Stimulated activated CD8-positive, alpha-beta memory T cell treated with anti-CD3 and anti-CD28 coated beads, Interleukin-7, amount 100 ng/mL, for 1 hour (primary cell): ENCODE measurements at places on chromosomes 13 and 19.

DNA sequence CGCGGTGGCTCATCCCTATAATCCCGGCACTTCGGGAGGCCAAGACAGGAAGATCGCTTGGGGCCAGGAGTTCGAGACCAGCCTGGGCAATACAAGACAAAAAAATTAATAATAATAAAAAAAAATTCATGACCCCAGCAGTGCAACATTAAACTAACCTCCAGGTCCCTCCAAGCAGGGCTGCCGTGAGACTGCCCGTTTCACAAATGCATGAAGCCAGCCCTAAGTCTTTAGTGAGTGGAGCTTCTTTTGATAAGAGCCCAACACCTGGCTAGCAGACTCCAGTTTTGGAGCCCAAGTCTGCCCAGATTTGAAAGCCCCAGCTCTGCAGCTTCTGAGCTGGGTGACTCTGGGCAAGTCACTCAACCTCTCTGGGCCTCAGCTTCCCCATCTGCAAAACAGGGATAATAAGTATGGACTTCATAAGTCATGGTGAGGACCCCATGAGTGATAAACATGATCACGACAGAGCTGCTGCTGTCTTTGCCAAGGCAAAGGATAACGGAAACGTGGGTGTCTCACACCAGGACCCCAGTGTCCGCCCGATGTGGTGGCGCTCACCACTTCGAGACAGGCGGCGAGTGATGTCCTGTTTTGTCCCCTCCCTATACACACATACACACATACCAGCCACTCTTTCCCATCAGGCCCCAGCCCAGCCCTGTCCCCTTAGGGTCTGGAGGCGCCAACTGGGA lies 38.4 kb upstream of the NANOS3 start:
- DNase-seq = no peak

GRCh38 chr13:39682788-39683187 lies 27.3 kb downstream of the COG6 start:
- no peak for DNase-seq

GRCh38 chr19:35901055-35901644 lies 810 bp upstream of the NFKBID start:
- DNase-seq = no peak

DNA sequence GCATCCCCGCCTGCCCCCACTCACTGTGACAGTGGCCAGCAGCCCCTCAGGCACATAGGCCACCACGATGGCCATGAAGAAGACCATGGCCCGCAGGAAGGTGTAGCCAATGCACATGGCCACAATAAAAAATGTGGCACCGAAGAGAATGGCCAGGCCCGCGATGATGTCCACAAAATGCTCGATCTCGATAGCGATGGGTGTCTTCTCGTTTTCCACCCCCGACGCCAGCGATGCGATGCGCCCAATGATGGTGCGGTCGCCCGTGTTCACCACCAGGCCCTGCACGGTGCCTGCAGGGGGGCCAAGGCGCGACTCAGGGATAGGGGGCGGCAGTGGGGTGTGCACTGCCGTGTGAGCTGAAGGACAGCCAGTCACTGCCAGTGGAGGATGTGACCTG lies 3.7 kb downstream of the ATP4A start:
- no peak for DNase-seq

GRCh38 chr13:23421596-23421995 lies 11.9 kb downstream of the SACS start:
- DNase-seq = no peak

DNA sequence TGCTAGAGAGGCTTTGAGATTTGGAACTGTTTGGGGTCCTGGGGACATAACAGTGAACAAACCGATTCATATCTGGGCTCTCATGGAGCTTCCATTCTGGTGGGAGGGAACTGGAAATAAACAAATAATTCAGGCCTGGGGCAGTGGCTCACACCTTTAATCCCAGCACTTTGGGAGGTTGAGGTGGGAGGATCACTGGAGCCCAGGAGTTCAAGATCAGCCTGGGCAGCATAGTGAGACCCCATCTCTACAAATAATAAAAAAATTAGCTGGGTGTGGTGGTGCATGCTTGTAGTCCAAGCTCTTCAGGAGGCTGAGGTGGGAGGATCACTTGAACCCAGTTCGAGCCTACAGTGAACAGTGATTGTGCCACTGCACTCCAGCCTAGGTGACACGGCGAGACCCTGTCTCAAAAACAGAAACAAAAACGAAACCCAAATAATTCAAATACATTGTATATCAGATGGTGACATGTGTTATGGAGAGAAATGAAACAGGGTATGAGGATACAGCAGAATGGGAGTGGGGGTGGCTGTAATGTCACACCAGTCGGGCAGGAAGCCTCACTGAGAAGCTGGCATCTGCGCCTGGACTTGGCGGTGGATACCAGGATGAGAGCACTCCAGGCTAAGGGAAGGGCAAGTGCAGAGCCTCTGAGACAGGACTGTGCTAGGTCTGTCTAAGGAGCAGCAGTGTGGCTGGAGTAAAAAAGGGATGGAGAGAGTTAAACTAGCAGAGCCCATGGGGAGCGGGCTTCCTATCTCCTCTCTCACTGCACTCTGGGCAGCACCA lies 131.1 kb upstream of the ZNF536 start:
- DNase-seq = no peak

GRCh38 chr19:38538793-38539528 lies 78.8 kb downstream of the MAP4K1 start:
- no peak for DNase-seq

DNA sequence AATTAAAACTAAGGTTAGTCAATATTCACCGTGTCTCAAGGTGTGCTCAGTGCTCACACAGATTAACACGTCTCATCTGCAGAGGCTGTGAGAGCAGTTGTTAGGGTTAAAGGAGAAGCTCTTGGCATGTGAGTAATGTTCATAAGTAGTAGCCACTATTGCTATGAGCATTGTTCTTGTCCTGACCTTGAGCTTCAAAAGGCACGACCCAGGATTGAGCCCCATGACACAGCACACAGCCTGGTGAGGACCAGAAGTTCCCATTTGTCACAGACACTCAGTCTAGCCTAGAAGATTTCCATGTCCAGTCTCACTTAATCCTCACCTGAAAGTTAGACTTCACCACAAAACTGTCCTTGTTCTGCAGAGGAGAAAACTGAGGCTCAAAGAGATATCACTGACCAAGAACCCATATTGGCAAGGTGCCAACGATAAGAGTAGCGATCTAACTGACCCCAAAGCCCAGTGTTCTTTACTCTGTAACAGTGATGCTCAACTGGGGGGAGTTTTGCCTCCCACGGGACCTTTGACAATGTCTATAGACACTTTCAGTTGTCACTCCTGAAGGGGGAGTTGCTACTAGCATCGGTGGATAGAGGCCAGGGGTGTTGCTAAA lies 26.0 kb downstream of the FPR3 start:
- DNase-seq = no peak

- DNase-seq = no peak
Observed at GRCh38 chr13:30418075-30418716, 4.1 kb upstream of the UBE2L5 start.

DNA sequence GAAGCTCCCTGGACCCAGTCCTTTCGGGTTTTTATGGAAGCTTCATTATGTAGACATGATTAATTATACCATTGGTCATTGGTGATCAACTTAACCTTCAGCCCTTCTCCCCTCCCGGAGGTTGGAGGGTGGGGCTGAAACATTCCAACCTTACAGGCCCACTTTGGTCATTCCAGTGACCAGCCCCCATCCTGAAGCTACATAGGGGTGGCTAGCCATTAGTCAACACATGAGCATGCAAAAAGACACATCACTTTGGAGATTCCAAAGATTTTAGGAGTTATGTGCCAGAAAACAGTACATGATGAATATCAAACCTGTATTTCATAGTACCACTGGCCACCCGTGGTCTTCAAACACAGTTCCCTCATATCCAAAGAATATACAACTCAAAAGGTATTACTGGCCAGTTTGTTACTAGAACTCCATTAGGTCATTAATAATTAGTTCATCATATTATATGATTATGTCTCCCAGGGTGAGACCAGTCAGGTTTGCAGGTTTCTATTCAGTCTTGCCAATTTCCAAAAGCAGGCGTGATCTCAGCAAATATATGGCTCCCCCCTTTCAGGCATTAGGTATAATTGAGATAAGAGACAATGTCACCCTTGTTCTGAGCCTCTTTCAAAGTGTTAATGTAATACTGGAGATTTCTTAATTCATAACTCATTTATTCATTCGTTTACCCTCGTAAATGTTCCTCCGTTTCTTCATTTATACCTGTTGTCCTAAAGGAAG lies 11.1 kb downstream of the PPP5C start:
- DNase-seq = no peak

DNA sequence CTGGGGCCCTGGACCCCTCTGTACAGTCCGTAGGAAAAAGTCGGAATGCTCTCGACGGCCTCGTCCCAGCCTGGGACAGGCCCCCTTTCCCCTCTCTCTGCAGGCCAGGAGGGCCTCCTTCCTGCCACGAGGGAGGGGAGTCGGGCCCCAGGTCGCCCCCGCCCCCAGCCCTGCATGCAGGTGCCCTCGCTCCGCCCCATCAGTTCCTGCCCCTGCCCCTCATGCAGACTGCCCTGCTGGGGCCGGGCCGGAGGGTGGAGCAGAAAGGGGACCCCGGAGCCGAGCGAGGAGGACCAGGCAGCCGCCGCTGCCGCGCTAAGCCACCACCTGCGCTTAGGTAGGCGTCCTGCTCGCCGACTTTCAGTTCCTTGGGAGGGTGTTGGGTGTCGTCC lies 7.3 kb downstream of the LYL1 start:
- no peak for DNase-seq

GRCh38 chr13:24012648-24013047 lies 115.3 kb upstream of the C1QTNF9B start:
- DNase-seq = no peak

DNA sequence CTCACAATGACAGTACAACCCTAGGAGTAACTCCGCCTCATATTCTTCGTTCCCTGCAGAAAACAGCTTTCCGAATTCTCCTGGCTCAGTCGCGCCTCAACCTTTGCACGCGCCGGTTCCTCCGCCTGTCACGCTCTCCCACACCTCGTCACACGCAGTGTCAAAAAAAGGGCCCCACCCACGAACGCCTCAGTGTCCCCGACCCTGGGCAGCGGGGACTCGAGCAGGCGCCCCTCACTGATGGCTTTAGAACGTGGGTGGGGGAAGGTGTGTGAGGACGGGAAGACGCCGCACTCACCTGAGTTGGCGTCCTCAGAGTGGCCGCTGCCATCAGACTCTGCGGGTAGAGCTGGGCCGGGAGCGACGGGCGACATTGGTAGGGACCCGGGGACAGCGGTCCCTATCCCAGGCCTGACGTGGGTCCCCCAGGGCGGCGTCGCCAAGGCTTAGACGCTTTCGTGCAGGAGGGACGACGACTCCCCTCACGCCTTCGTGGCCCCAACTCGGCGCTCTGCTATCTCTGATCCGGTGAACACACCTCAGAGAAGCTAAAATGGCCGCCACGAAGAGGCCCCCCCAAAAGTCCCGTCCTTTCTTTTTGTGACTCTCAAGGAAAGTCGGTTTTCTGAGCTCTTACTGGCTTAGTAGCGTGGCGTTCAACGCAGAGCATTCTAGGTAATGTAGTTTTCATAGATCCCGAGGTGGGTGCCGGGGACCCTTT lies at the start of gene ZNF154:
ZNF154 (minus strand) TSS at position 564 of the 721 bp plus-strand sequence; CDS start at position 331, 233 bp downstream.
- no peak for DNase-seq

DNA sequence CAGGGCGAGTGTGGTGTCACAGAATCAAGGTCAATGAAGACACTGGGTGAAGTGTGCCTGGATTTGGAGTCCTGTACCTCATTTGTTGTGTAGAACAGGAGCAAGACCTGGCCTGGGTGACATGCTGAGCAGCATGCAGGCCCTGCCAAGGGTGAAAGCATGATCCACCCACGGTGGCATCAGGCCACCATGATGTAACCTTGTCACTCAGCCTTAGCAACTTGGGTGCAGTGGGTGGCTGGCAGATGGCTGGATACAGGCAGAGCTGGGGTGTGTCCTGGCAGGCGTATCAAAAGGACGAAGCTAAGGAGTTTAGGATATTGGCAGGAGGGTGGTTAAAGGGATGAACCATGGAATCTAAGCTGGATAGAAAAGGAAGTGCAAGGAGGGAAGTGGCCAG lies 10.3 kb downstream of the THSD1 start:
- no peak for DNase-seq

DNA sequence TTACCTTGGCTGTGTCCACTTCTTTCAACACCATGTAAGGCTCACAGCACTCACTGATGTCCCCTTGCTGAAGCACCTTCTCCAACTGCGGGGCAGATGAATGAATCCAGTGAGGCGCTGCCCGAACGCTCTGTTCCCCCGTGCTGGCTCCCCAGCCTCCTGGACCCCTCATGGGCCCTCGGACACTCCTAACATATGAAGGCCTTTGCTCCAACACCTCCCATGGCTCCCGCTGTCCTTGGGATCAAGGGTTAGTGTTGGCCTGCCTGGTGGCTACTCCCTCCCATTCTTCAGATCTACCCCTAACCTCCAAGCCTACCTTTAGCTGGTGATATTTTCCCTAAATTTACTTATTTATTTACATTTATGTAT lies 4.4 kb downstream of the ANGPTL8 start:
- no peak for DNase-seq

DNA sequence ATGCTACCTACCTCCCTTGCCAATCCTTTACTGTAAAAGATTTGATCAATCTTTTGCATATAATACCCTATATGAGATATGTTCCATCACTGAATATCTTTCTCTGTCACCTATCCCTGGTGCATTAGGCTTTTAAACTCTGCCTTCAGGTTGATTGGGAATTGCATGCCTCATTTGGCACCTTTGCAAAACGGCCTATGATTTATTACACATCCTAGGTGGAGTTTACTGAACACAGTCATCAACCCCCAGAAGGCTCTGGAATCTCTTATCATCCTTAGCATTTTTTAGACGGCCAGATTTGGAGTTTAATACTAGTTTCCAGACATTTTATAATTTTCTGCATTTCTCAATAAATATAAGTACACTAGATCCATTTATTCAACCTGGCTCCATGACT lies 448.4 kb upstream of the SLC10A2 start:
- no peak for DNase-seq

DNA sequence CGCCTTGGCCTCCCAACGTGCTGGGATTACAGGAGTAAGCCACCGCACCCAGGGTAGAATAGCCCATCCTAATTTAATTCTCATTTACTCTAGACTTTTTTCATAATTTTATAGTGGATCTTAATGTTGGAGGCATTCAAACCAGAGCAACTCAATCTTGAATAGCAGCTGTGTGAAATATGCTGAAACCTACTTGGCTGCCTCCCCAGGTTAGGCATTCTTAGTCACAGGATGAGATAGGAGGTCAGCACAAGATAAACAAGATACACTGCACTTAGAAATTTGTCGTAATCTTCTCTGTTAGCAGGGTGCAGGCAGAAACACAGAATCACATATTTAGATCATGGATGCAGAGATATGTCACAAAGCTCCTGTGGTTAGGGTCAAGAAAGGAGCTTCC lies 2.7 kb upstream of the ZNF43 start:
- DNase-seq = no peak

- no peak for DNase-seq
Observed at GRCh38 chr19:32458500-32459123, 53.0 kb downstream of the DPY19L3 start.

DNA sequence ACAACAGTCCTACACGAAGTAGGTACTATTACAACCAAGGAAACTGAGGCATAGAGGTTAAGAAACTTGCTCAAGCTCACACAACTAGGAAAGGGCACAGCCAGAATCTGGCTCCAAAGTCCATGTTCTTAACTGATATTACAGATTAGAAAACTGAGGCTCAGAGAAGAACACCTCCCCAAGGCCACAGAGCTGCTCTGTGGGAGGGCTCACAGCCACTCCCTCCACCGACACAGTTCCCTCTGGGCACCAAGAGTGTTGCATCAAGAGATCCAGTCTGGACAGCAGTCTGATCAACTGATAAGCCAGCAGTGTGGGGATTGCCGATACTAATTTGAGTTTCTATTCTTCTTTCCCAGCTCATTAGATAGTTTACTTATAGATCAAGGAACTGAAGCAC lies 29.5 kb downstream of the SLC15A1 start:
- DNase-seq = no peak

GRCh38 chr13:32645854-32646253 lies 59.6 kb downstream of the PDS5B start:
- no peak for DNase-seq
